GM12891 (cell line): ENCODE measurements at places on chromosomes 3 and 15.

DNA sequence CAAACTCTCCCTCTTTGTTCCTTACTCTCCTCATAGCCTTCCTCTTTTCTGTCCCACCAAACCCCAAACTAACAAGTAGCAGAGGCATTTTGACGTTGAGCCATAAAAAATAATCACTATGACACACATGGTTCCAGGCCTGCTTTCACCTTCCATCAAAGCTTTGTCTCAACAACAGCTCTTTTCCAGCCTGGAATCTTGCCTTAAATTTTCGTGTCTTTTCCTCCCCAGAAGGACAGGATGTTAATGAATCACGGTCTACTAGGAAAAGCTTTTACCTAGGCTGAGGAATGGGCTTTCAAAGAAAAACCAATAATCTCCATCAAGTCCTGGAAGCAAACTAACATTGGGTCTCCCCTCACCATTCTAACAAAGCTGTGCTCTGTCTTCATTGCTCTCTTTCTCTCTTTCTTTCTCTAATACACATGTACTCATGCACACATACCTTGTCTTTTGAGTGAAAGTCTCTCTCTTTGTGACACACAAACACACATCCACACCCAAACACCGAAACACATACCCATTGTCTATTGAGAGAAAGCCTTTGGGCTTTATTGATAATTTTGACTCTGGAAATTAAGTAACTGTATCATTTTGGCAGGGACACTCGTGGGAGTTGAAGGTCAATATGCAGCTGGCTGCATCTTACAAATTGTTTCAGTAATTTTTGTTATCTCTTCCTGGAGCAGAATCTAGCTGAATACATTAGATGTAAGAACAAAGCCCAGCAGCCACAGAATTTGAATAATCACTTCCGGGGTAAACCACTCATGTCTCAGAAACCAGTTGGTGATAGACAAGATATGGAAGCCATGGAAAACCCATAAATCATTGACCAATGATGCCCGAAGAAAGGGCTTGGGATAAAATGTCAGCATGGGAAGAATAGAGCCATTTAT, 107.4 kb upstream of the SLC4A7 start:
- DNase-seq, result no peak

GRCh38 chr3:122067214-122067550, 12.0 kb downstream of the CD86 start:
- no peak for DNase-seq

DNA sequence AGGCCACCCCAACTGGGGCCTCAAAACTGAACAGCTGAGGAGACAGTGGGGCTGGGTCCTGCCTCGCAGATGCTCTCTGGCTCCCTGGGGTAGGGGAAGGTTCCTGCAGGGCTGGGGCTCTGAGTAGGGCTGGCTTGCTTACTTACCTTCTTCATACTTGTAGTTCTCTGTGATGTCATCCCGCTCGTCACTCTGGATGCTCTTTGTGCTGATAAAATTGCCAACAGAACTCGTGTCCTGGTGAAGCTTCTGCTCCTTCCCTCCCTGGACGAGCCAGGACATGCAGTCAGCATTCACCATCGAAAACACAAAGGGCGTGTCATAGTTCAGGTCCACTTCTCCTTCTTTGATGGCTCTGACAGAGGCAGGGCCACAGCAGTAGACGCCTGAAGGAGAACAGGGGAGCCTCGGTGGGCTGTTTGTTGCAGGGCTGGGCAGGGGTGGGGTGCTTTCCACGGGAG, 17.9 kb upstream of the EPB42 start:
- no peak for DNase-seq

GRCh38 chr15:52334491-52335160, 39.0 kb upstream of the MYO5C start:
- DNase-seq, result no peak
